ENCODE measurements at places on chromosomes 6 and 20.

GRCh38 chr20:13494019-13494418, 144.7 kb downstream of the TASP1 start:
- no peak for DNase-seq

DNA sequence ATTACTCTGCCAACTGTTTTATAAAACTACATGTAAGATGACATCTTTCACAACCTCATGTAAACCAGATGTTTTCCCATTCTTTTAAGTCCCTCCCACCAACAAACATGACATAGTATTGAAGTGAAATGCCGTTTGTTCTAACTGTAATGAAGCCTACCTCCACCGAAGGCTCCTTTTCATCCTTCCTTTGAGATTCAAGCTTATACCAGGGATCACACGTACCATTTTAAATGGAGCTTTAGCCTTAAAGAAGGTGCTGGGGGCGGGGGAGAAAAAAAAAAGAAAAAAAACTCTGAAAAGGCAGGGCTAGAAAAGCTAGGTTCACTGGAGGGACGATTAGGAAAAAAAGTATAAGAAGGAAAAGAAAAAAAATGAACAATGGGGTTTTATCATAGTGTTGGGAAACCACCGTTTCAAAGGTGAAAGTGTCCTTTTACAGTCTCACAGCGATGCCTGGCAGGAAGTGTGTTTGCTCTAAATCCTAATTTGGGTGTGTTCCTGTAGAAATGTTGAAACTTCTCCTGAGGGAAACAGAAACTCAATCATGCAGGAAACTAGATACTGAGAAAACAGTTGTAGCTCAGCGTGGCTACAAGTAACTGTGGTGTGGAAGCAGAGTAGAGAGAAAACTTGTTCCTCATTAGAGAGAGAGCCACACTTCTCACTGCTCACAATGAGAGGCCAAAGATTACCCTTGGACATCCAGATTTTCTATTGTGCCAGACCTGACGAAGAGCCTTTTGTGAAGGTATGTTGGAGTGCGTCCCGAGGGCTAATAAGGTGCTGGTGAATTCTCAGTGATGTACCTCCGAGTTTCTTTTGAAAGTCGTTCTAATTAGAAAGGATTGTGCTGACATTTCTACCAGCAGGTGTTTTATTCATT, 37.6 kb upstream of the HINT3 start:
- DNase-seq, result no peak

- no peak for DNase-seq
These were observed 126.4 kb upstream of the KCNQ5 start for GRCh38 chr6:72495441-72495840.

DNA sequence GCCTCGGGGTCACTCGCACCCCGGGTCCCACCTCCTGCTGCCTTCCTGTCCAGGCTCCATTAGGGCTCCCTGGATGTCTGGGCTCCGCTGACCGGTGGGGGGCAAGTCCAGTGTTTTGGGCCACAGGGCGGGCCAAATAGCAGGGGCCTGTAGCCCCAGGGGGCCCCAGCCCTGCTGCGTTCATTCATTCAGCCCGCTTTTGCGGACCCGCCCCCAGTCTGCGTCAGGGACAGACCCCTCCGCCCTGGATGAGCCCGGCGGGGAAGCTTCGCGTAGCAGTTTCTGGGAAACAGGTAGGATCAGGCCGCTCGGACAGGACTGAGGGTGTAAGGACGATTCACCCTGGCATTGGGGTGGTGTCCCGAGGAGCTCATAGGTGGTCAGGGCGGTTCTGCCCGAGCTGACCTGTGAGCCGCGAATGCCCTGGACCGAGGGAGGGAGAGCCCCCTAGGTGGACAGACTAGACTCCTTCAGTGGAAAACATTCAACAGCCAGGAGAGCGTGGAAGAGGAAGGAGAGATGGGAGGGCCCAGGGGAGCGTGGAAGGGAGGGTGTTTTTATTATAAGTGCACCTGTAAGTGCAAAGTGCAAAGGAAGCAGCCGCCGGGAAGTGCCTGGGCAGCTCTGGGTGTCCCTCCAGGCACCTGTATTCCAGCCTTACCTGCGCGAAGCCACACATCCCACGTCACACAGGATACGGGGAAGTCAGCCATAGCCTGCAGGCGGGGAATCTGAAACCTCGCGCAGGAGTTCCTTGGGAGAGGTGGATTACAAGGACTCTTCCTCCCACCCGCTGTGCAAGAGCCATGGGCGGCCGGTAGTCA, 662 bp downstream of the ENTPD6 start:
- peak; percentile 14 for DNase-seq

DNA sequence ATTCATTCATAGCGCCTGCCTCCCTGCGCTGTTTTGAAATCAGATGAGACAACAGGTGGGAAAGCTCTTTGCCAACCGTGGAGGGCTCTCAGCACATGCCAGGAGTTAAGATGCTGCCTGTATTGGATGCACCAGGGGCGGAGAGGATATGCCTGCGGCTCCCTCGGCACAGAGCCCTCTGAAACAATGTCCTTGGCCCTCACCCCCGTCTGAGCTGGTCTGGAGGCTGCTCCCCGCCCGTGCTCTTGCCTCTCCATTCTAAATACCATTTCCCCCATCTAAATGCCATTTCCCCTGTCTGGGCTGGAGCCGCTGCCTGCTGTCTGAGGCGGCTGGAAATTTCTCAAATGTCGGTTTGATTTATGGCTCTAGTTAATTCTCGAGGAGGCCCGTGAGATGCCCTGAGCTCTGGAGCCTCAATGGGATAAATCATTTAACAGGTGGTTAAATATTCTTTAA, 50.8 kb upstream of the MLN start:
- no peak for DNase-seq

- DNase-seq, result no peak
These were observed 24.1 kb downstream of the PXT1 start for GRCh38 chr6:36418558-36418957.

DNA sequence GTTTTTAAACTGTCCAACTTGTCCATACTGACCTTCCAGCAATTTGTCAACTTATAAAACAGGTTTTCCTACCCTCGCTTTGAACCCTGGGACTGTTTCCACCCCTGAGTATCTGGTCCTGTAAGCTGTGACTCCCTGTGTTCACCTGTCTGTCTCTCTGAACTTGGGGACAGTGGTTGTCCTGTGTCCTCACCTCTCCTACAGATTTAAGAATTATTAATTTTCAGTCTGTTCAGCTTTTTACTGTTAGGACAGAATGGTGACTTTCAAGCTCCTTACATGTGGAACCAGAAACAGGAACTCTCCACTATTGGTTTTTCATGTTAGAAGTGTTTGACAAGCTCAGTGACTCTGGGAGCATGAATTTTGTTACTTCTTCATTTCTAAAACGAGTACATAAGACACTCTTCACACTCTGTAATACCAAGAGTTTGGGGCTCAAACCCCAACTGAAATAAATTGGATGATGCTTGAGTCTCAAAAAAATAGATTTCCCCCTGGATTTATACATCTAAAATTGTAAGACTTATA, 713.9 kb downstream of the COL12A1 start:
- DNase-seq, result no peak

DNA sequence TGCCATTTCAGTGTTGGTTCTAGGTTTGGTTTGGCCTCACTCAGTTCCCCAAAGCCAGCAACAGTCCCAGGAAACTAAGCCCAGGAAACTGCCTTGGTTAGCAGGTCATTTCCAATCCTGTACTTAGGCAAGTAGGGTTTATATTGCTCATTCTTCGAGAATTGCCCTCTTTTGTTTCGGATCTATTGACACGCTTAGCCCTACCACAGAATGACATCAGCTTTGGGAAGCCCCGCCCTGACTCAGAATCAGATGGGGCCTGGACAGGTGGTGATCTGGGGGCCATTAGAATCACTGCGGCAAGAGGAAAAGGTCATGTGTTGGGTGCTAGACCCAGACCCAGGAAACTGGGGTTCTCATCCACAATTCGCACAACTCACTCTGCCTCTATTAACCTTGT, 578.2 kb downstream of the QKI start:
- no peak for DNase-seq

- DNase-seq, result no peak
These were observed 54.7 kb downstream of the SMOC2 start for GRCh38 chr6:168495636-168496035.

- DNase-seq, result no peak
These were observed 111.0 kb downstream of the TBXT start for GRCh38 chr6:166056637-166057036.

DNA sequence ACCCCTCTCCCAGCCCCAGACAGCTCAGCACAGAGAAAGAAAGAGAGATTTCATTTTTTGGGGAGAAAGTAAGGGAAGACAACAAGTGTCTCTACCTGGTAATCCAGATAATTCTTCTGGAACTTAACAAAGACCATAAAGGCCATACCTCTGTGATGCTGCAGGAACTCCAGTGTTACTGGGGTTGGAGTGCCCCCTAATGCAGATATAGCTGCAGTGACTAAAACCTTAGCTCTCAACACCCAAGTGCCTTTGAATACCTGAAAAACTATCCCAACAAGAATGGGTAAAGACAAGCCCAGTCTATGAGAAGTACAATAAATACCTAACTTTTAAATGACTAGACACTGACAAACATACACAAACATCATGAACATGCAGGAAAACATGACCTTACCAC, 365.3 kb upstream of the PTCHD4 start:
- no peak for DNase-seq

DNA sequence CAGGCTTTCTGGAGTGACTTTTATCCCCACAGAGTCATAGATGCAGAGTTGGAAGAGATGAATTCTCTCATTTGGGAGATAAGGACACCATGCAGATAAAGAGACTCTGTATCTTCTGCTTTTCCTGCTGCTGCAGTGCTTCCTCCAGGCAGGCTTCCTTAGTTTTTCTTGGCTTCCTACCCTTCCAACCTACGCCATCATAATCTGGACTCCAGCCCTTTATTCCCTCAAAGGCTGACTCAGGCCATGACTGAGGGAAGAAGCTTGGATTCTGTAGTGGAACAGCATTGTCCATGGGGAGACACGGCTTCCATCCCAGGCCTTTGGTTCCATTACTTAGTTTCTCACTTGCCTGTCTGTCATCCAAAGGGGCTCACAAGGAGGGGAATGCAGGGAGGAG, 6.5 kb upstream of the RNF24 start:
- DNase-seq, result no peak

- no peak for DNase-seq
These were observed 5.2 kb downstream of the TMEM30A start for GRCh38 chr6:75279418-75279817.

GRCh38 chr6:159808647-159809046, 8.6 kb downstream of the PNLDC1 start:
- no peak for DNase-seq

DNA sequence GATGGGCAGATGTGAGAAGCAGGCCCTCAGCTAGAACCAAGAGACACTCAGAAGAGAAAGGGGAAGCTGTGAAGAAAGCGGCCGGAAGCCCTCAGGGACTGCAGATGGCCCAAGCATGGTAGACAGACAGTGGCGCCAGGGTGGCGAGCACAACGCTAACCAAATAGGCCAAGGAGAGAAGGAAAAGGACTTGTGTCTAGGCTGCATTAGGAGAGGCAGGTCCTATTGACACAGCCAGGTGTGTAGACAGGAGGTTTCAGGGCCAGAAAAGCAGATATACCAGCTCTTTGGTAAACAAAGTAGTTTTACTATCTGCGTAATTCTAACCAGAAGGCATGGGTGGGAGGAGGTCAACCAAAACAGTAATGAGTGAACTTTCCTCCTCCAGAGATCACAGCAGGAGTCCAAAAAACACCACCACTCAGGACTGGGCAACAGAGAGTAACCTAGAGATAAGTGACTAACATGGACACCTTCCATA, 15.8 kb upstream of the MAP7 start:
- DNase-seq, result no peak

GRCh38 chr20:3559231-3559630, 88.4 kb downstream of the ATRN start:
- DNase-seq, result no peak

- no peak for DNase-seq
These were observed 13.6 kb downstream of the ITPA start for GRCh38 chr20:3222635-3223600.

DNA sequence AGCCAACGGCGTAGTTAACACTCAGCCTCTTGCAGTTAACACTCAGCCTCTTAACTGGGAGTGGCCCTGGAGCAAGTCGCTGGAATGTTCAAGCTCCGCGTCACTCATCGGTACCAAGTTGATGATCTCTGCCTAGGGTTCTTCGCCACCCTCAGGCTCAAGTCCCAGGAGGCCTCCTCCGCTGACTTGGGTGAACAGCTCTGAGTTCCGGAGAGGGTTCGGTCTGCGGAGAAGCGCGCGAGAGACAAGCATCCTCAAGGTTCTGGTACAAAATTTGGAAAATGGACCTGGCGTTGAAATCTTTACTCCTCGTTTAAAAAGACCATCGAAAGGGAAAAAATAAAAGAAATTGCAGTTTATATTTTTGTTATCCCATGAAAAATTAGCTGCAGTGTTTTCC, 876 bp upstream of the DSP start:
- DNase-seq, result no peak

DNA sequence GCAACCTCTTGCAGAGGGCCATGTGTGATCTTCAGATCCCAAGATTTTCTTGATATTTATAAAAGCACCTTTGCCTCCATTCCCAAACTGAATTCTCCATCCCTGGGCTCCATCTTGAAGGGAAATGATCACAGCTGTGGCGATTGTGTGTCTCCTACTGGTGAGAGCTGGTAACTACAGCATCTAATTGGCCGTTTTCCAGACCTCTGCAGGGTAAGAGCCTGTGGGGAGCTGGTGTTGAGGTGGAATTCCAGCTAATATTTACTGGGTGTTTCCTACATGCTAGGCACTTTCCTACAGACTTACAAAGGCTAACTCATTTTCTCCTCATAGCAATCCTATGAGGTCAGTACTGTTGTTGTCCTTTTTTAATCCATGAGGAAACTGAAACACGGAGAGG, 59.2 kb upstream of the FNDC1 start:
- DNase-seq, result peak; percentile 32

DNA sequence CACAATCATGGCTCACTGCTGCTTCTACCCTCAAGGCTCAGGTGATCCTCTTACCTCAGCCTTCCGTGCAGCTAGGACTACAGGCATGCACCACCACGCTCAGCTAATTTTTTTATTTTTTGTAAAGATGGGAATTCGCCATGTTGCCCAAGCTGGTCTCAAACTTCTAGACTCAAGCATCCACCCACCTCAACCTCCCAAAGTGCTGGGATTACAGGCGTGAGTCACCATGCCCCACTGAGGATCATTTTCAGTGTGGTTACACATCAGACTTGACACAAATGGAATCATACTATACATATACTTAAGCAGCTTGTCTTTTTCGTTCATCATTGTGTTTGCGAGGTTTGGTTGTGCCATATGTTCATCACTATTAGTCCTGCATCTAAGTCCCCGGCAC, 26.6 kb downstream of the ZC3H12D start:
- no peak for DNase-seq

GRCh38 chr6:15243910-15244619, 1.8 kb upstream of the JARID2 start:
- no peak for DNase-seq

GRCh38 chr6:168314948-168315347, 4.6 kb downstream of the DACT2 start:
- no peak for DNase-seq

- DNase-seq, result no peak
These were observed 208.1 kb upstream of the PROKR2 start for GRCh38 chr20:5524896-5525295.

Measured in neural crest cell (in vitro differentiated cells).